Left cardiac atrium (tissue), 4 donors: ENCODE measurements at places on chromosomes 6 and 20. TPM values are rescaled to one million over a fixed set of nuclear protein-coding genes. Genes with fewer than 3 reads are reported as not detected.

DNA sequence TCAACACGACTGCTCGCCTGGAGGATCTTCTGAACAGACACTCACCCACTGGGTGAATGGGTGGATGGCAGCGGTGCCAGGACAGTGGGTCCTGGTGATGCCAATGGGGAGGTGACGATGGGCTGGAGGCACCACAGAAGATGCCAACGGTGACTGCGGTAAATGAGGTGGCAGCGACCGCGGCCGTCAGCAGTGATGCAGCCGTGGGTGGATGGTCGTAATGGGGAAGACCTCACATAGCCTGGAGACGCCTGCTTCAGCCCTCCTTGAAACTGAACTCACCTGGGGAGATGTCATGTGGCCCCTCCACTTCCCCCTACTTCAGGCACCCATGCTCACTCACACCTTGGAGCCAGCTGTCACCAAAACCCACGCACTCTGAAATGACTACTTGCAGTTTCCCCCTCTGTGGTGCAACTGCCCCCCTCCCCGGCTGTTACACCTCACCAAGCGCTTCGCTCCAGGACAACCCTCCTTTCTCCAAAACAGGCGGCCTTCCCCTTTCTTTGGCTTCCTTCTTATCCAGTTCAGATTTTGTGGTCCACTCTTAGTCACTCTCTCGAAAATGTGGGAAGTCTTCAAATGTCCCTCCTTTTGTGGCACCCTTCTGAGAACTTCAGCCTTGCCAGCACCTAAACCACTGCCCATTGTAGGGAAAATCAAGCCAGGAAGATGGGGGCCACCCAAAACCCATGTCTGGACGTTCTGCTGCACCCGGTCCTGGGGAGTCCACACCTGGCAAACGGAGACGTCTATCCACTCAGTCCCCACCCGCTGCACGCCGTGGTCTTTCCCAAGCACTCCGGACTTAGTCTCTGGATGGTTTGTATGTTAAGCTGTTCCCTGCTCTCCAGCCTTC, 10.4 kb upstream of the ABHD16B start:
- no peak for DNase-seq

DNA sequence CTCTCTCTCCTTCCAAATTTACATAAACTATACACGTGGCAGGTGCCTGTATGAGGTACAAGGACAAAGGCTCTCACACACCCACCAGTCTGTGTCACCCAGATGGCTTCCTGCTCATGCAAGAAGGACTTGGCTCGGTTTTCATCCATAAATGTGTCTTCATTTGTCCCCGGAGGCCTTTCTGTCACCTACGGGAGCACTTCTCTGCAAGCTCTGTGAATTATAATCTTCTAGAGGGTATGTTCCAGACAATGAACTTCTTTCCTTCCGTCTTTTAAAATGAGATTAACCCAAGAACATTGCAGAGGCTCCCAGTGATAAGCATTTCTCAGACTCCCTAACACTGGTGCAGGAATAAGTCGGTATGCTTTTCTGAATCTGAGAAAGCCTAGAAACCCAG, 123.6 kb downstream of the PTPRT start:
- DNase-seq: no peak

The GLP1R gene
- 10.3 TPM for total RNA-seq

The FAM209B gene
- total RNA-seq: not detected

The ACSS1 gene
- total RNA-seq: 55.0 TPM
